ENCODE measurements at places on chromosomes 13 and 19.

DNA sequence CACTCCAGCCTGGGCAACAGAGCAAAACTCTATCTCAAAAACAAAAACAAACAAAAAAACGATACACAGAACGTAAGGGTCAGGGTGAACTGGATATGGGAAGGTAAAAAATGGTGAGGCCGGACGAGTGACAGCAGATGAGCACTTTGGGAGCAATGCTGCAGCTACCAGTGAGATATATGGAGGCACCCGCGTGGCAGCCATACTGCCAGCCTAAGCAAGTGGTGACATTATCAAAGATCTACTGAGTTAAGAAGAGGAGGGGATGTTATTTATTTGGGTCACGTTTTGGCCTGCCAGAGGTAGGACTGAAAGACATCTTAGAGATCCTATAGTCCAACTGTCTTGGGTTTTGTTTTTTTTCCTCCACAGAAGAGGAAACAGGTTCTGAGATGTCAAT, 14.2 kb downstream of the TIMM13 start:
- DNase-seq = no peak

GRCh38 chr13:93418398-93418797, 191.8 kb downstream of the GPC6 start:
- no peak for DNase-seq

DNA sequence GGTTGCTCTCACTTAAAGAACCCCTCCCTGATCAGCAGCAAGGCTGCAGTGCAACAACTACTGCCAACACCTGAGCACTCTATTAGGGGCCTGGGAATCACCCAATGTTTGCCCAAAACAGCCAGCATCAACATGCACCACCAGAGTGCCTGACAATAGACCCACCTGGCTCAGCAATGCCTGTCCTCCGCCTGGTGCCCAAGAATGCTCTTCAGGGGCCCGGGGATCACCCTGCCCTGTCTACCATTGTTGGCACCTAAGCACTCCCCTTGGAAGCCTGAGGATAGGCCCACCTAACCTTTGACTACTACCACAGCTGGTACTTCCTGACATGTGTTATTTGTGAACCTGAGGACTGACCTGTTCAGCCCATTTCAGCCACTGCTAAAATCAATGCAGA, 1363.1 kb upstream of the PRR20A start:
- DNase-seq = no peak

DNA sequence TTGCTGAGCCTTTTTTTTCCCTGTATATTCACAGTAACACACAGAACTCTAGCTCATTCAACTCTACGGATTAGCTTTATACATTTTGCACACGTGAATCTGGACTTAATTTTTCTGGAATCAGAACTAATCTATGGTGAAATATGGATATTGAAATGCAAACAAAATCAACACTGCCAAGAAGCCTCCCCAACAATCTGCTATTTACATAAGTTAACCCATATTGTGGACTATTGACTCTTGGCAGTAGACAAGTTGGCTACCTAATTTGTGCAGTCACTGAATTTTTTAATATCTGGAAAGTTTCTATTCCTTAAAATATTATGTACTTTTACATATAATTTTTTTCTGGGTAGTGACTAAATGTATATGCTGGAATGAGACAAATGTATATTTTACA, 815.4 kb downstream of the PCDH17 start:
- no peak for DNase-seq

GRCh38 chr19:46475986-46476385, 4.6 kb upstream of the PNMA8A start:
- DNase-seq = no peak

Data from A673 (cell line).